ENCODE measurements at places on chromosomes 1 and 21.
A peak's percentile ranks its signal among the peaks of the same experiment; 100 is the strongest.

DNA sequence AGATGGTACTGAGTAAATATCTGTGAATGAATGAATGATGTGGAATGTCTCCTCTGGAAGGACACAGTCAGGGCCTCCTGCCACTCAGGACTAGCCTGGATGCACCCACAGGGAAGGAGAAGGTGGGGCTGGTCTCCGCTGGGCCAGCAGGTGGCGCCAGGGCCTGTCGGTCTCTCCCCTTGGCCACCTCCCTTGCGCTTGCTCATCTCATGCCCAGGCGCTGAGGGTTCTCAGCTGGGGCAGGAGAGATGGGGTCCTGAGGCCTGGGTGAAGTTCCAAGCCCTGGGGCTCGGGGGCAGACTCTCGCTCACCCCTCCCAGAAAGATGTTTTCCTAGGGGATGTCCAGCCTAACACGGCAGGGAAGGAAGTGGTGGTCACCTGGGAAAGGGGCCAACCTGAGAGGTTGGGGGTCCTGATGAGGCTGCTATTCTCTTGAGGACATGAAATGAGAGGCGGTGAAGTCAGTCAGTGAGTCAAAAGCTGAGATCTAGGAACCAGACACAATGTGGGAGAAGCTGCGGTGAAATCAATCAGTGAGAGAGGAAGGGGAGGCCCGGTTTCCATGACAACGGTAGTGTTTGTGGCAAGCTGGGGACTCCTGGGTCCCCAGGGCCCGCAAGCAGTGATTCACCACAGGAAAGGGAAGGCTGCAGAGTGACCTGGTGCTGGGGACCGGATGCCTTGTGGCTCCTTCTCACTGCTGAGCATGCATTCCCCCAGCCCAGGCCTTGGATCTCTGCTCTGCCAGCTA lies 14.6 kb upstream of the MEX3A start:
- no peak for DNase-seq

- DNase-seq = peak; percentile 24
Measured at GRCh38 chr21:32253215-32253641, 25.6 kb downstream of the MIS18A start.

- no peak for DNase-seq
Measured at GRCh38 chr1:195806060-195806459, 802.2 kb downstream of the KCNT2 start.

DNA sequence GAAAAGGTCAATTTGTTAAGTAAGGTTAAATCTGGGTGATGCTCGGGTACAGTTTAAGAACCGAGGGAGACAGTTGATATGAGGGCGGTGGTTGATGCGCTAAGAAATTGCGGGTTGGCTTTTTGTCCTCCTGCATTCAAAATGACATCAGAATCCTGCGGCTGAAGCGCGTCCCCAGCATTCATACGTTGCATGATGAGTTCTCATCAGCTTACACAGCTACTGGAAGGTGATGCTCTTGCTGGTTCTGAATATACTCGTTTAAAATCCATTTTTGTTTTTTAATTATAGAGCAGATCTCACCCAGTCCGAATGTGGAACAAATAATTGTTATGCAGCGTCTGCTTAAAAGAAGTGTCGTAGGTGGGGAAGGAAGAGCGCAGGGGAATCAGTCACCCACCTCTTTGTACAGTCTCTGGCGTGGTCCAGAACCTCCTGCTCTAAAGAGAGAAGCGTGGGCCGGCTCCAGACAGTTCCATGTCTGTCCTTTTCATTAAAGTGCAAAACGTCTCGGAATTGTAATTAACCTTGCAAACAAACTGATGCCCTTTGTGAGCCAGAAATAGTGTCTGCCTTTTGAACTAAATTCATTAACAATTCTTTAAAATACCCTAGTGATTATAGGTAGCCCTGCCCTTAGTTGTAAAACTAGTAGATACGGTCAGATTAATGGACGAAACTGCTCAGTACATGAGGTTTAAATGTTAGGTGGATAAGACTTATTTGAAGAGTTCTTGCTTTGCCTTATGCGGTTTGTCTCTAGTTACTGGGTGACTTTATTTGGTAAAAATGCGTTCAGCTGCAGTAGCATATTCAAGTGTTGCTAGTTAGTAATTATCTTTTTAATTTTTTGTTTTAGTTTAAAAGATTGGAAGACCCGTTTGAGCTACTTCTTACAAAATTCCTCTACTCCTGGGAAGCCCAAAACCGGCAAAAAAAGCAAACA lies 741 bp downstream of the RGS2 start:
- DNase-seq = no peak

GRCh38 chr1:151124763-151125403 lies 21.5 kb downstream of the SEMA6C start:
- DNase-seq = no peak

- no peak for DNase-seq
Measured at GRCh38 chr1:51310871-51311613, 19.3 kb downstream of the TTC39A start.

GRCh38 chr1:87296206-87296605 lies 32.5 kb upstream of the LMO4 start:
- no peak for DNase-seq

- no peak for DNase-seq
Measured at GRCh38 chr1:200095057-200095577, 67.6 kb downstream of the NR5A2 start.

- no peak for DNase-seq
Measured at GRCh38 chr1:197471248-197471985, 203.4 kb downstream of the CRB1 start.

DNA sequence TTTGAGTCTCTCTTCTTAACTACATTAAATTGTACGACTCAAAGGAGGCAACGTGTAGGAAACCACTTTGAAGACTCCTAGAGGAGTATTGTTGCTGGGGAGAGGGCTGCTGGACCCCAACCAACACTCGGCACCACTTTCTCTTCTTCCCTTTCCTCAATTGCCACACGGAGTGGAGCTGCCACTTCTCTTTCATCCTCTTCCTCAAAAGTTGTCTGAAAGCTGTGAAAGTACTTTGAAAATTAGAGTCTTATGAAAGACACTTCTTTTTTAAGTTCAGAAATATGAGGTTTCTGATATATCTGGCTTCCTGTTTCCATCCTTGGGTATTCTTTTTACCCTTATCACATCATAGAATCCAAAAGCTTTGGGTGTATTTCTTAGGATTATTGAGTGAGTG lies 59.5 kb downstream of the MRPS6 start:
- DNase-seq = no peak

GRCh38 chr1:231192620-231193163 lies 30.8 kb downstream of the TRIM67 start:
- no peak for DNase-seq

DNA sequence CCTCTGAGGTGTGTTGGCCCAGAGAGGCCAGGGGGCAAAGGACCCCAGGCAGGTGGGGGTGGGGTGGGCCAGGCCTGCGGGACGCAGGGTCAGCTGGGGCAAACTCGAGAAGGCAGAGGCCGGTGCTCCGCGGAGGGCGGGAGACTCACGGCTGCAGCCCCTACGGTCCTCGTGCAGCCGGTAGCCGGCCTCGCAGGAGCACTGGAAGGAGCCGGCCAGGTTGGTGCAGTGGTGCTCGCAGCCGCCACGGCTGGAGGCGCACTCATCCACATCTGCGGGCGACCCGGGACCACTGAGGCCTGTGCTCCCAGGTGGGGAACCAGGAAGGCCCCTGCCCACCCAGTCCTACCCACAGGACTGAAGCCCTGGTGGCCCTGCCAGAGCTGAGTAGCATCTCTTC lies 55.3 kb downstream of the ARHGEF16 start:
- no peak for DNase-seq

DNA sequence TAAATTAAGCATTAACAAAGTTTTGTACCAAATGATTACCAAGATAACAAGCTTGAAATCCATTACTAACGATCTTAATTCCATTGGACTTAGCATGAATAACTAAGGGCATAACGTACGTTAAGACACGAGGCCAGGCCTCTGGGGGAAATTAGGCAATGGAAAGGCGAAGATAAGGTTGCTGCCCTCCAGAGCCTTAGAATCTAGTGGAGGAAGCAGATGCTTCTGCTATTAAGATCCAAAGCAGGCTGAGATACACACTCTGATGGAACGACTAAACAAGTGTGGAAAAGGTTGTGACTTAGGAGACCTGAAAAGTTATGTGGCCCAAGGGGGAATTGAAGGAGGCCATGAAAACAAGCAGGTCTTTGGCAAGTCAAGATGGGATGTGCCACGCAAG lies 6.0 kb downstream of the AKNAD1 start:
- no peak for DNase-seq

- no peak for DNase-seq
Measured at GRCh38 chr1:207440626-207441025, 13.5 kb upstream of the CR2 start.

- no peak for DNase-seq
Measured at GRCh38 chr1:33578557-33579448, 106.4 kb downstream of the ZSCAN20 start.

Data from AG04449 (cell line).